B cell (primary cell): ENCODE measurements at places on chromosomes 7 and 10. TPM values are rescaled to one million over a fixed set of nuclear protein-coding genes. Genes with fewer than 3 reads are reported as not detected.

GRCh38 chr10:102152545-102152890 lies 329 bp downstream of the NOLC1 start:
- H3K27me3 ChIP-seq: no peaks in the 10 kb centered on the region
- H3K36me3 ChIP-seq: peaks cover 45% of the 10 kb centered on the region
- H3K27ac ChIP-seq: peak overlapping the region; percentile 93
- H3K4me3 ChIP-seq: peak overlapping the region; percentile 96

RAB19 gene
- 0.37 and 0.51 TPM in 2 replicates for total RNA-seq

DNA sequence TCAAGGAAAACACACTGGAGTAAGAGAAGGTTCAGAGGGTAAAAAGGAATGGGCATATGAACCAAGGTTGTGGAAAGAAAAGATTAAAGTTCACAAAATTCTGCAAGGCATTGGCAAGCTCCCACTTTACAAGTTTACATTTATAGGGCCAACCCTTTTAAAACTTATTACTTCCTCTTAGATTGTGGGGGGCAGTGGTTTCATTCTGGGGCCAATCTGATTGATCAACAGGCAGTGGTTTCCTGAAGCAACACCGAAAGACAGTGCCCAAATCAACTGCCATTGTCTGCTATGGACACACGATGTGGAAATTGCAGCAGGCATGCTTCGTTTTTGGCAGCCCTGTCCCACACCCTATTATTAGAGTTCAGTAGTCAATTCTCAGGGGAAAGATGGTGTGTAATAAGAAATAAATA lies 154.0 kb downstream of the SGMS1 start:
- H3K36me3 ChIP-seq: peaks cover 3% of the 10 kb centered on the region
- peaks cover 21% of the 10 kb centered on the region for H3K4me1 ChIP-seq
- H3K27me3 ChIP-seq: no peaks in the 10 kb centered on the region
- DNase-seq: no peak

DNA sequence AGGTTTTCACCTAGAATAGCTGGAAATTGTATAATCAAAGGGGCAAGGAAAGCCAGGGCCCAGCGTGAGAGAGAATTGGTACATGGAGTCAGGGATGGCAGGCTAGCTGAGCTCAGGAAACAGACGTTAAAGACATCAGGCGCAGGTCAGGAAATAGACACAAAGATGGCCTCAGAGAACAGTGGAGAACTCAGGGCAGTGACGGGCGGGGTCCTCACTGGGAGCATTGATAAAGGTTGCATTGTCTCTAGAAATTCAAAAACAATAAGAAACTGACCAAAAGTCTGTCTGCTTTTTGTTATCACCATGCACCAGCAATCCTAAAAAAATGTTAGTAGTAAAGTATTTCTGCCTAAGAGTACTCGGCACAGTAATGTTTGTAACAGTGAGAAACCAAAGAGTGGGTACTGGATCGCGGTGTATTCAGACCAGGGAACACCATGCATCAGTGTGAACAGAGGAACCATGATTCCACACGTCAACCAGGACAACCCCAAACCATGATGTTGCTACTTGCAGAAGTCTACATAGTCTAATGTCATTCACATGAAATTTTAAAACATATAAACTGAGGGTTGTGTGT lies 81.9 kb upstream of the AUTS2 start:
- H3K27ac ChIP-seq: no peak overlapping the region
- DNase-seq: no peak
- H3K27me3 ChIP-seq: no peaks in the 10 kb centered on the region
- no peaks in the 10 kb centered on the region for H3K4me1 ChIP-seq
- no peak overlapping the region for H3K4me3 ChIP-seq
- no peaks in the 10 kb centered on the region for H3K36me3 ChIP-seq

- DNase-seq: no peak
- H3K4me1 ChIP-seq: peaks cover 18% of the 10 kb centered on the region
- H3K4me3 ChIP-seq: no peak overlapping the region
- no peaks in the 10 kb centered on the region for H3K27me3 ChIP-seq
Observed at GRCh38 chr10:73872190-73872710, 2.1 kb downstream of the CAMK2G start.

GRCh38 chr7:146961617-146962016 lies 845.0 kb downstream of the CNTNAP2 start:
- H3K36me3 ChIP-seq: no peaks in the 10 kb centered on the region
- H3K4me1 ChIP-seq: no peaks in the 10 kb centered on the region
- no peaks in the 10 kb centered on the region for H3K27me3 ChIP-seq
- DNase-seq: no peak
- no peak overlapping the region for H3K4me3 ChIP-seq

ASB10 gene
- not detected in 2 replicates for total RNA-seq

- no peaks in the 10 kb centered on the region for H3K4me1 ChIP-seq
- no peaks in the 10 kb centered on the region for H3K36me3 ChIP-seq
- no peaks in the 10 kb centered on the region for H3K27me3 ChIP-seq
Observed at GRCh38 chr10:28241741-28242399, 61.0 kb downstream of the MPP7 start.

DYNC1I1 gene
- total RNA-seq: not detected in 2 replicates

DNA sequence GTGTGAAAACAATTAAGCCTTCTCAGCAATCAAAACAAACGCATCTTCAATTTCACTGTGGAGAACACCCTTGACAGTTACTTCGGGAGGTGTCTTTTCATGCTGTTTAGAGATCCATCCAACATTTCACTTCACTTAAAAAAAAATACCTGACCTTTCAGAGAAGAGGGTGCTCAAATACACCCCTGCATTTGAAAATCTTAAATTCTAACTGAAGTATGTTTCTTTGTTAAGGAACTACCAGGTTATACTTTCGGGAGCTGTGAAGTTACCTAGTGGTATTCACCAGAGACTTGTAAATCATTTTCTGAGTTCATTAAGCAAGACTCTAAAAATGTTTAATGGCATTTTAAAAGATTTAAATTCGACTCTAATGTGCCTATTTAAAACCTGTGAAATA lies 38.8 kb downstream of the CNPY1 start:
- H3K27me3 ChIP-seq: peaks cover 90% of the 10 kb centered on the region
- no peak overlapping the region for H3K27ac ChIP-seq
- no peaks in the 10 kb centered on the region for H3K36me3 ChIP-seq
- DNase-seq: no peak

WDFY4 gene
- total RNA-seq: 560 and 570 TPM in 2 replicates

- DNase-seq: no peak
- no peak overlapping the region for H3K4me3 ChIP-seq
- H3K27me3 ChIP-seq: no peaks in the 10 kb centered on the region
- H3K36me3 ChIP-seq: no peaks in the 10 kb centered on the region
- no peak overlapping the region for H3K27ac ChIP-seq
Observed at GRCh38 chr10:126090911-126091728, 194.8 kb downstream of the FANK1 start.

- no peak for DNase-seq
- no peaks in the 10 kb centered on the region for H3K27me3 ChIP-seq
- H3K4me1 ChIP-seq: peaks cover 17% of the 10 kb centered on the region
- H3K36me3 ChIP-seq: peaks cover 3% of the 10 kb centered on the region
- no peak overlapping the region for H3K4me3 ChIP-seq
Observed at GRCh38 chr7:149245744-149246143, 6.3 kb downstream of the ZNF212 start.

DNA sequence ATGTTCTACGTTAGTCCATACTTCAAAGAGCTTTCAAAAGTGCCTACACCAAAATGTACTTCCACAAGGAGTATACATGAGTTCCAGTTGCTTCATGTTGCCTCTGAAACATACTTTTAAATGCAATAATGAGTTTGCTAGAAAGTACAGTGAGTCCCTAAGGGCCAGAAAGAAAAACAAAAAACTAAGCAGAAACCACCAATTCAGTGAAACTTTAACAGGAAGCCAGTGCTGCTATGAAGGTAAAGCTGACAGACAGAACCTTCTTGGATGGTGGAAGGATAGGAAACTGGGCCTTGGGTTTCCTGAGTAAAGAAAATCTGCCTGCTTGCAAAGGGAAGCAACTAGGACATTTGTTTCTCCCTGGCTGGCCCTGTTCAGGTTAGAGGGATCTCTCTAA lies 104.2 kb downstream of the CTTNBP2 start:
- H3K4me3 ChIP-seq: no peak overlapping the region
- no peak for DNase-seq
- H3K4me1 ChIP-seq: no peaks in the 10 kb centered on the region
- no peaks in the 10 kb centered on the region for H3K27me3 ChIP-seq
- H3K27ac ChIP-seq: no peak overlapping the region

GRCh38 chr10:62842983-62843382 lies 26.8 kb upstream of the EGR2 start:
- H3K36me3 ChIP-seq: no peaks in the 10 kb centered on the region
- H3K27ac ChIP-seq: no peak overlapping the region
- no peak overlapping the region for H3K4me3 ChIP-seq
- no peaks in the 10 kb centered on the region for H3K4me1 ChIP-seq
- no peaks in the 10 kb centered on the region for H3K27me3 ChIP-seq

- no peak overlapping the region for H3K27ac ChIP-seq
- no peaks in the 10 kb centered on the region for H3K4me1 ChIP-seq
- H3K27me3 ChIP-seq: no peaks in the 10 kb centered on the region
- no peaks in the 10 kb centered on the region for H3K36me3 ChIP-seq
- no peak overlapping the region for H3K4me3 ChIP-seq
Observed at GRCh38 chr7:4050126-4050660, 631.9 kb upstream of the FOXK1 start.

DNA sequence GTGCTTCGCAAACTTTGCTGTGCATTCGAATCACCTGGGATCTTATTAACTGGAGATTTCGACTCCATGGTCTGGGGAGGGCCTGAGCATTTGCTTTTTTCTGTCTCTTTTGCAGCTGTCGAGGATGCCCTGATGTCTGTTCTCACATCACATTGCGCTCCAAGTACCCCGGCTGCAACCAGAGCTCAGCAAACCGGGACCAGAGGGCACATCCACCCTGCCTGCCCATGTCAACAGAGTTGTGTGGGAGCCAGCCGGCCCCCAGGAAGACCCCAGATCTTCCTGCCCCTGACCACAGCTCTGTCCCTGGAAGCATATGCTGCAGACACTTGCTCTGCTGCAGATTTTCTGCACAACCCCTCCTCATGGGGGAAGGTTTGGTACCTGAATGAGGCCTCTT lies 180.8 kb downstream of the ADARB2 start:
- peaks cover 3% of the 10 kb centered on the region for H3K27me3 ChIP-seq
- H3K36me3 ChIP-seq: no peaks in the 10 kb centered on the region
- peaks cover 9% of the 10 kb centered on the region for H3K4me1 ChIP-seq
- no peak for DNase-seq
- H3K4me3 ChIP-seq: no peak overlapping the region
- H3K27ac ChIP-seq: no peak overlapping the region

GRCh38 chr10:6072215-6072934 lies 10.2 kb upstream of the IL2RA start:
- peak; percentile 78 for DNase-seq
- H3K27me3 ChIP-seq: no peaks in the 10 kb centered on the region
- H3K4me1 ChIP-seq: peaks cover 61% of the 10 kb centered on the region
- H3K36me3 ChIP-seq: no peaks in the 10 kb centered on the region
- H3K4me3 ChIP-seq: peak overlapping the region; percentile 25

SLC29A3 gene
- 6.7 and 8.2 TPM in 2 replicates for total RNA-seq

GRCh38 chr10:120746001-120746777 lies 105.0 kb upstream of the WDR11 start:
- no peak overlapping the region for H3K27ac ChIP-seq
- H3K36me3 ChIP-seq: no peaks in the 10 kb centered on the region
- H3K4me3 ChIP-seq: no peak overlapping the region
- no peak for DNase-seq
- peaks cover 5% of the 10 kb centered on the region for H3K4me1 ChIP-seq

GRCh38 chr10:120365872-120366271 lies 91.2 kb upstream of the PLPP4 start:
- no peaks in the 10 kb centered on the region for H3K36me3 ChIP-seq
- no peaks in the 10 kb centered on the region for H3K27me3 ChIP-seq
- H3K4me1 ChIP-seq: no peaks in the 10 kb centered on the region
- no peak for DNase-seq
- no peak overlapping the region for H3K27ac ChIP-seq

DNA sequence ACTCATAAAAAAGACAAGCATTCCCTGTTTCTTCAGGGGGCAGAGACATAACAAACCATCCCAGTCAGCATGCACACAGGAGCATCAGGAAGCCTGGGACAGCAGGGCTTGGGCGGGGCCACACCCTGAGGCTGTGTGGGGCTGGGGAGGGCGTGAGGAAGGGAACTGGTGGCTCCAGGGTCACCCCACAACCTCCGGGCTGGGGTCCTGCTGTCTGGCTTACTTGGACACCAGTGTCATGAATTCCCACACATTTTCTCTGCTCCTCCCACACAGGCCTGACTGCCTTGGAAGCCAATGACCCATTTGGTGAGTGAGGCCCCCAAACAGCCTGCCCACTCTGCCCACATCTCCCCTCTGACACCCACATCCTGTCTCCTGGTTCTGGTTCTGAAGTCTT lies 2.8 kb downstream of the FXYD4 start:
- no peak for DNase-seq
- H3K27me3 ChIP-seq: no peaks in the 10 kb centered on the region
- H3K27ac ChIP-seq: no peak overlapping the region

DNA sequence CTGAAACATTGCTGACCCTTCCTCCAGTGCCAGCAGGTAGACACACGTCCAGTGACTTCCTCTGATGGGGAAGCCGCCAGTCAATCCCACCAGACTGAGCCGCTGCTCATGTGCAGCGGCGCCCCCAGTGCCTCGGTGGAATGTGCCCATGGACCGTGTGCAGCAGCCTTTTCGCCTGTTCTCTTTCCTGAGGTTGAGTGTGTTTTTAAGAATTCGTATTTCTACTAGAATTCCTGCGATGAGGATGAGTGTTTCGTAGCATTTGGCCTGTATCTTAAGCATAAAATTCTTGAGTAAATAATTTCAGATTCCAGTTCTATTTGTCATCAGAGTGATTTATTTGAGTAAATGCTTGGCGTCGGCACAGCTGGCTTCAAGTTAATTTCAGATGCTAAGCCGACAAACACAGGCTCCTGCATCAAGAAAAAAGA lies 35.4 kb downstream of the BNIP3 start:
- no peak for DNase-seq
- no peak overlapping the region for H3K27ac ChIP-seq
- H3K27me3 ChIP-seq: no peaks in the 10 kb centered on the region
- H3K4me1 ChIP-seq: no peaks in the 10 kb centered on the region
- H3K36me3 ChIP-seq: peaks cover 6% of the 10 kb centered on the region

CDK14 gene
- total RNA-seq: 167 and 174 TPM in 2 replicates

MBL2 gene
- total RNA-seq: not detected in 2 replicates

- DNase-seq: no peak
- no peaks in the 10 kb centered on the region for H3K27me3 ChIP-seq
- H3K27ac ChIP-seq: no peak overlapping the region
Observed at GRCh38 chr10:50635286-50635685, 11.5 kb upstream of the SGMS1 start.
